ENCODE measurements at places on chromosomes 7 and 10.

- no peak overlapping the region for H3K4me3 ChIP-seq
- H3K27me3 ChIP-seq = no peaks in the 10 kb centered on the region
- peaks cover 21% of the 10 kb centered on the region for H3K36me3 ChIP-seq
- no peak overlapping the region for H3K27ac ChIP-seq
Observed at GRCh38 chr10:13681095-13681494, 94.3 kb downstream of the PRPF18 start.

DNA sequence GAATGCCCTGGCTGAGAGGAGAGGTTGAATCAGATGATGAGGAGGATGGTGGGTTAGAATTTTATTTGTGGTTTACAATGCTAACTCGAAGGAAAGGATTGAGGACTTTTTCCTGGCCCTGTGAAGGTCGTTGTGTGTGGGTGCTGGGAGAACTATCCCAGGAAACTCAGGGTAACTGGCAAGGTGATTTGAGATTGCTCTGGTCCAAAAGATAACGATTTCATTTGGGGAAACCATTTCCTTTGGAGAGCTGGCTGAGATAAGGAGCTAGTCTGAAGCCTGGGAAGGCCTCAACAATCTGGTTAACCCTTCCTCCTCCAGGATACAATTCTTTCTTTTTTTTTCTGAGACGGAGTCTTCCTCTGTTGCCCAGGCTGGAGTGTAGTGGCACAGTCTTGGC, 33.0 kb downstream of the HK1 start:
- H3K27me3 ChIP-seq = no peaks in the 10 kb centered on the region
- no peak overlapping the region for H3K27ac ChIP-seq
- H3K36me3 ChIP-seq = no peaks in the 10 kb centered on the region
- no peak overlapping the region for H3K4me3 ChIP-seq

DNA sequence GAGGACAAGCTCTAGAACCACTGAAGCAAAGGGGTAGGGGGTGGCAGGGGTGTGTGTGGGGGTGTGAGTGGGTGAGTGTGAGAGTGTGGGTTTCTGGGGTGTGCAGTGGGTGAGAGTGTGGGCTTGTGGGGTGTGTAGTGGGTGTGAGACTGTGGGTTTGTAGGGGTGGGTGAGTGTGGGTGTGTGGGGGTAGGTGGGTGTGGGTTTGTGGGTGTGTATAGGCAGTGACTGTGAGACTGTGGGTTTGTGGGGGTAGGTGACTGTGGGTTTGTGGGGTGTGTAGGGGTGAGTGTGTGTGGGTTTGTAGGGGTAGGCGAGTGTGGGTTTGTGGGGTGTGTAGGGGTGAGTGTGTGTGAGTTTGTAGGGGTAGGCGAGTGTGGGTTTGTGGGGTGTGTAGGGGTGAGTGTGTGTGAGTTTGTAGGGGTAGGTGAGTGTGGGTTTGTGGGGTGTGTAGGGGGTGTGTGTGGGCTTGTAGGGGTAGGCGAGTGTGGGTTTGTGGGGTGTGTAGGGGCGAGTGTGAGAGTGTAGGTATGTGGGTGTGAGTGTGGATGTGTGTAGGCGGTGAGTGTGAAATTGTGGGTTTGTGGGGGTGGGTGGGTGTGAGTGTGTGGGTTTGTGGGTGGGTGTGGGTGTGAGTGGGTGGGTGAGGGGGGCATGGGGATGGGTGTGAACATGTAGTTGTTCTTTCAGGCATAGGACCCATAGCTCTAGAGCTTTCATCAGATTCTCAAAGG, 8.8 kb downstream of the NOS3 start:
- no peak overlapping the region for H3K4me3 ChIP-seq
- peak; percentile 19 for DNase-seq
- no peak overlapping the region for H3K27ac ChIP-seq
- H3K27me3 ChIP-seq = no peaks in the 10 kb centered on the region
- H3K4me1 ChIP-seq = peaks cover 5% of the 10 kb centered on the region

DNA sequence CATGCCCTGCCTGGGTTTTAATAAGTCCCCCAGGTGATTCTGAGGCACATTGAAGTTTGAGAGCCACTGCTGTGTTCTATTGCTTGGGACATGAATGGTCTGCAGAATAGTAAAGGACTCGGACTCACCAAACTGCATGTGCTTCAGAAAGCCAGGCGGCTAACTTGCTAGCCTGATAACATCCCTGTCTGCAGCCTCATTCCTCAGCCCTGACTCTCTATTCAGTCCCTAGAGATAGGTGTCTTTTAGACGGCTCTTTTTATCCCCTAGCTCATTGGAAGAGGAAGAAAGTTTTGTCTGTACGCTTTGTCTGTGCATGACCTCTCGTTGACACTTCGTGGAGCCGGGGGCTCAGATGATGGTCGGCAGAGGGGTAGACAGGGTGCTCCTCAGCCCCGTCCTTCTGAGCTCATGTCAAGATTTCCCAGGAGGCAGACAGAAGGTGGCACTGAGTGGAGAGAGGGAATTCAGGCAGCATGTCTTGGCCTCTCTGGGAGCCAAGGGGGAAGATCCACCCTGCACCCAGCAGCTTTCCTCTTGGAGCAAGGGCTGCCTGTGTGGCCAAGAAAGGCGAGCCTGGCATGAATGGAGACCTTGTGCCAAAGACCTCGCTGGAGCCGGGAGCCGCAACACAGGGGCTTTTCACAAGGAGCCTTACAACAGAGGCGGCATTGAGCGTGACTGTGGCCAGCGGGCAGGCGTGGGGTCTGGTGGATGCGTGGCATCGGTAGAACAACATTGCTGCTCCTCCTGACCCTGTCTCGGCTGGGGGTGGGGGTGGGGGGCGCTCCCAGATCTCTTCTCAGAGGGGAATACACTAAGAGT, 51.1 kb upstream of the PODXL start:
- DNase-seq = no peak
- H3K36me3 ChIP-seq = no peaks in the 10 kb centered on the region
- no peaks in the 10 kb centered on the region for H3K27me3 ChIP-seq
- H3K4me3 ChIP-seq = no peak overlapping the region

- H3K27ac ChIP-seq = no peak overlapping the region
- H3K36me3 ChIP-seq = no peaks in the 10 kb centered on the region
- H3K4me3 ChIP-seq = no peak overlapping the region
- DNase-seq = no peak
- no peaks in the 10 kb centered on the region for H3K4me1 ChIP-seq
Observed at GRCh38 chr10:56662765-56663447, 301.8 kb upstream of the ZWINT start.

DNA sequence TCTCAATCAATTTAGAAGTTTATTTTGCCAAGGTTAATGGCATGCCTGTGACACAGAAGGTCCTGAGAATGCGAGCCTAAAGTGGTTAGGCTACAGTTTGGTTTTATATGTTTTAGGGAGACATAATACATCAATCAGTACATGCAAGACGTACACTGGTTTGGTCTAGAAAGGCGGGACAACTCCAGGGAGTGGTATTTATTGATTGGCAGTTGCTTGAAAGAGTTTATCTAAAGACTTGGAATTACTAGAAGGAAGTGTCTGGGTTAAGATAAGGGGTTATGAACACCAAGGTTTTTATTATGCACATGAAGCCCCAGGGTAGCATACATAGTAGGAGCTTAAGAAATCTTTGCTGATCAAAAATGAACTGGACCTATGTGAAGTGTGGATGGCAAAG, 21.5 kb downstream of the NPVF start:
- H3K4me3 ChIP-seq = no peak overlapping the region
- no peaks in the 10 kb centered on the region for H3K36me3 ChIP-seq
- no peak for DNase-seq
- no peaks in the 10 kb centered on the region for H3K4me1 ChIP-seq
- no peak overlapping the region for H3K27ac ChIP-seq
- no peaks in the 10 kb centered on the region for H3K27me3 ChIP-seq

- no peak for DNase-seq
- H3K27me3 ChIP-seq = no peaks in the 10 kb centered on the region
- H3K27ac ChIP-seq = no peak overlapping the region
Observed at GRCh38 chr7:119090851-119091250, 866.3 kb downstream of the ANKRD7 start.

DNA sequence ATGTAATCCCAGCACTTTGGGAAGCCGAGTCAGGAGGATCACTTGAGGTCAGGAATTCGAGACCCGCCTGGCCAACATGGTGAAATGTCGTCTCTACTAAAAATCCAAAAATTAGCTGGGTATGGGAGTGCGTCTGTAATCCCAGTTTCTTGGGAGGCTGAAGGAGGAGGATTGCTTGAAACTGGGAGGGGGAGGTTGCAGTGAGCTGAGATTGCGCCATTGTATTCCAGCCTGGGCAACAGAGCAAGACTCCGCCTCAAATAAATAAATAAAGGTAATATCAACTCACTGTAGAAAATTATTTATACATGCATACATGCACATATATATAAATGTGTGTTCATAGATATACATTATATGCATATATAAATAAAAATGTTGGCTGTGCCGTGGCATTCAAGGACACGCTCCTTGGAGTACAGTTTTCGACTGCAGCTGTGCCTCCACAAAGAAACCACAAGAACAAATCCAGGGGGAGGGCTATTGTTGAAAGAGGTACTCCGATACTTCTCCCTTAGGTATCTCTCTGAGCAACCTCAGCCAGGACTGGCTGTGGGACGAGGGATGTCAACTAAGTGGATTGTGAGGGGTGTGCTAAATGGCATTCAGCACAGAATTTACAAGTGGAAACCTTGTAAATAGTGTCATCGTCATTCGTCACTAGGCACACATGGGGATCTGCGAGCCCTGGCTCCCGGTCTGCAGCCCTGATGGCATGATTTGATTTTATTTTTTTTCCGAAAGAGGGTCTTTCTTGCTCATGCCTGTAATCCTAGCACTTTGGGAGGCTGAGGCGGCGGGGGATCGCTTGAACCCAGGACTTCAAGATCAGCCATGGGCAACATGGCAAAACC, 49.3 kb downstream of the HIP1 start:
- H3K27me3 ChIP-seq = no peaks in the 10 kb centered on the region
- DNase-seq = no peak
- H3K4me3 ChIP-seq = no peak overlapping the region
- H3K4me1 ChIP-seq = no peaks in the 10 kb centered on the region

DNA sequence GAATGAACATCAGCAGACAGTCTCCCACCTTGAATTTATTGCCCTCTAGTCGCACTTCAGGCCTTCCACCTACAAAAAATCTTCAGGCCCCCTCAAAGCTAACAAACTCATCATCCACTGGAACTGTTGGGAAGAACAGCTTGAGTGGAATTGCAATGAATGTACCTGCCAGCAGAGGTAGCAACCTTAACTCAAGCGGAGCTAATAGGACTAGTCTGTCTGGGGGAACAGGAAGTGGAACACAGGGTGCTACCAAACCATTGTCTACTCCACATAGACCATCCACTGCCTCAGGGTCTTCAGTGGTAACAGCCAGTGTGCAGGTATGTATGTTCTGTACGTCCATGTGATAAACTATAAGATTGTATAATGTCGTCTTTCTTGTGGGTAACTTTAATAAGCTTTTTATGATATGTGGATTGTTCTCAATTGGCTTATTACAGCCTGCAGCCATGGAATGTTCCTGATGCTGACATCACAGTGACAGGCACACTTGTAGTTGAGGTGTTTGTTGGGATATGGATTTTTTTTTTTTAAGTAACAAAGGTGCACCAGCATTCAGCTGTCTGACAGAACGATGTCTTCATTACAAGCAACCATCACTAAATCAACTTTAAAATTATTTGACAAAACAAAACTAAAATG, 53.3 kb downstream of the UBN2 start:
- H3K27ac ChIP-seq = no peak overlapping the region
- no peak overlapping the region for H3K4me3 ChIP-seq
- DNase-seq = no peak
- no peaks in the 10 kb centered on the region for H3K27me3 ChIP-seq
- no peaks in the 10 kb centered on the region for H3K4me1 ChIP-seq

DNA sequence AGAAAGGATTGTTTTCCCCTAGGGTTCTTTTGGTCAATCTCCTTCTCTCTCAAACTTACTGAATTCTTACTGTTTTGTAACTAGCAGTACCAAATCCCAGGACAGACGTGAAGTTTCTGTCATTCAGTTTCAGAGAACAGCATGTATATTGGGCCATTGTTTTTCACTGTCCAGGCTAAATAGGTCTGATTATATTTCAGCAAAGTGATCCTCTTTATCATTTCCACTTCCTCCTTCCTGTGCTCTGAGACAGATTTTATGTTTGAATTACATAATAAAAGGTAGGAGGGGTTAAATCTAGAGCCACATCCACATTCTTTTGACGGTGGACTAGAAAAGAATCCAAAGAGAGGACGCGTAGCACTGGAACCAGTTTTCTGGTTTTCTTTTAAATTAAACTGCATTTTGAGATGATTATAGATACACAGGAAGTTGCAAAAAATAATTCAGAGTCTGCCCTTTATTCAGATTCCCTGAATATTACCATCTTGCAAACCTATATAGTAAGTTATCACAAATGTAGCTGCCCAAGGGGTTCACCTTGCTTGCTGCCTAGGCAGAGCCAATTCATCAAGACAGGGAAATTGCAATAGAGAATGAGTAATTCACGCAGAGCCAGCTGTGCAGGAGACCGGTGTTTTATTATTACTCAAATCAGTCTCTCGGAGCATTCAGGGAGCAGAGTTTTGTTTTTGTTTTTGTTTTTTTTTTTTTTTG, 40.1 kb downstream of the AKR1E2 start:
- no peaks in the 10 kb centered on the region for H3K27me3 ChIP-seq
- no peaks in the 10 kb centered on the region for H3K4me1 ChIP-seq
- DNase-seq = no peak
- no peak overlapping the region for H3K27ac ChIP-seq
- no peaks in the 10 kb centered on the region for H3K36me3 ChIP-seq
- H3K4me3 ChIP-seq = no peak overlapping the region

DNA sequence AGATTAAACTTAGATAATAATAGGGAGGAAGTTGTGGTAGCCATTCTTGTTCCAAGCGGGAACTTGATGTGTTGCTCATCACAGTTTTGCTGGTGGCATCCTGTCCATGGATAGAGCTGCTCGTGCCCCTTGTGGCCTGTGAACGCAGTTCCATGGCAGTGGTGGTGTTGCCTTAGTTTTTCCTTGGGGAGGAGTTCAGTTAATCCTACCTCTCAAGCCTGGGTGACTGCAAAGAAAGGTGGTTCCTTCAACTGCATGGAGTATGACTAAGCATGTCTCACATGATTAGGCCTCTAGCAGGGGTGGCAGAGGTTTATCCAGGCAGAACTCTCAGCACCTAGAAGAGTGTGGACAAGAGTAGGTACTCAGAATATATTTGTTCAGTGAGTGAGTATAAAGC, 99.7 kb downstream of the MAPK8 start:
- peaks cover 5% of the 10 kb centered on the region for H3K4me1 ChIP-seq
- peaks cover 42% of the 10 kb centered on the region for H3K36me3 ChIP-seq
- no peak overlapping the region for H3K27ac ChIP-seq
- H3K4me3 ChIP-seq = no peak overlapping the region
- H3K27me3 ChIP-seq = no peaks in the 10 kb centered on the region
